ENCODE measurements at places on chromosomes 12 and 14. TPM values are rescaled to one million over a fixed set of nuclear protein-coding genes. Genes with fewer than 3 reads are reported as not detected.

HOXC4 gene
- total RNA-seq = 3.1 TPM

GPRC5D gene
- total RNA-seq = 0.95 TPM

PYGL gene
- total RNA-seq = 158 TPM

CISTR gene
- total RNA-seq = not detected

DNA sequence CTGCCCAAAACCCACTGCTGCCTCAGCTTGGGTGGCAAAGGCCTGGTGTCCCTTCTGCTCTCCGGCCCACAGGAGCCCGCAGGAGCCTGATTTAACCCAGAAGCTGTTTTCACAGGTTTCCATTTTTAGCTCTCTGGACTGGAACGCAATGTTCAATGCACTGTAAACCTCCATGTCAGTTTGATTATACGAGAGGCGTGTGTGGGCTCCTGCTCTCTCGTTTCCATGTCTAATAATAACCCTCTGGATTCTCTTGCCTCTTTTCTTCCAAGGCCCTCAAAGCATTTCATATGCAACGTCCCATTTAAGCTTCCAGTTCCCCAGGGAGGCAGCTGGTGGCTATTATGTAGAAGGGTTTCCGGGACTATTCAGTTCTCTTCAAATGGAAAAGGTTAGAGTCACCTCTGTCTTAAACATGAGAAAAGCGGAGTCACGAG lies 161.1 kb downstream of the SUDS3 start:
- no peak for DNase-seq
- H3K36me3 ChIP-seq = no peaks in the 10 kb centered on the region
- no peak overlapping the region for H3K4me3 ChIP-seq
- peak overlapping the region; percentile 25 for H3K27ac ChIP-seq
- H3K4me1 ChIP-seq = no peaks in the 10 kb centered on the region

GLI1 gene
- 0.09 TPM for total RNA-seq

GRCh38 chr14:96297000-96297399 lies 41.0 kb downstream of the BDKRB1 start:
- no peak for DNase-seq
- peaks cover 61% of the 10 kb centered on the region for H3K36me3 ChIP-seq
- no peaks in the 10 kb centered on the region for H3K27me3 ChIP-seq
- H3K27ac ChIP-seq = no peak overlapping the region
- H3K4me1 ChIP-seq = no peaks in the 10 kb centered on the region
- no peak overlapping the region for H3K4me3 ChIP-seq
